CD4-positive, alpha-beta T cell treated with Interferon gamma for 1 hour (primary cell): ENCODE measurements at places on chromosomes 6 and 20.

- DNase-seq = no peak
These were observed 6.7 kb downstream of the RGS19 start for GRCh38 chr20:64072498-64073063.

DNA sequence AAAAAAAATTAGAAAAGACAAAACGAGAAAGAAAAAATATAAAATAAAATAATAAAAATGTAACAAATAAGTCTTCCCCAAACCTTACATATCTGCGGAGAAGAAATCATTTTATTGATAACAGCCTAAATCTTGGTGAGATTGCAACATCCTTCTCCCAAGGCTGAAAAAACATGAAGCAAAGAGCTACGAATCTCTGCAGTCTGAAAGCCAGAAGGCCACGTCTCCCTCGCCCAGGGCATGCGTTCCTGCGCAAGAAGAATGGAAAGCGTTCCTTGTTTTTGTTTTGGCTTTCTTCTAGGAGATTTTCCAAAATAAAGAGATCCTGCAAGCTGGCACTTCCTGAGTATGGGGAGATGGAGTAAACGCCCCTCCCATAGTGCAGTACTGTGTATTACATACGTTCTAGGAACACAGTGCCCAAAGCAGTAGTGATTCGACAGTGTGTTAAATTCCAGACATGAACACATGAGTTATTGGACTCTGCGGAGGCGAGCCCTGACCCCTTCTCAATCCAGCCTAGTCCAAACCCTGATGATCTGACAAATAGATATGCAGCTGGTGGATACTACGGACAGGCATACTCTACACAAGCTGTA, 126.7 kb upstream of the RREB1 start:
- no peak for DNase-seq

GRCh38 chr20:38032585-38033329, 499 bp downstream of the TTI1 start:
- peak; percentile 69 for DNase-seq

GRCh38 chr6:1627827-1628560, 18.3 kb downstream of the FOXC1 start:
- no peak for DNase-seq

DNA sequence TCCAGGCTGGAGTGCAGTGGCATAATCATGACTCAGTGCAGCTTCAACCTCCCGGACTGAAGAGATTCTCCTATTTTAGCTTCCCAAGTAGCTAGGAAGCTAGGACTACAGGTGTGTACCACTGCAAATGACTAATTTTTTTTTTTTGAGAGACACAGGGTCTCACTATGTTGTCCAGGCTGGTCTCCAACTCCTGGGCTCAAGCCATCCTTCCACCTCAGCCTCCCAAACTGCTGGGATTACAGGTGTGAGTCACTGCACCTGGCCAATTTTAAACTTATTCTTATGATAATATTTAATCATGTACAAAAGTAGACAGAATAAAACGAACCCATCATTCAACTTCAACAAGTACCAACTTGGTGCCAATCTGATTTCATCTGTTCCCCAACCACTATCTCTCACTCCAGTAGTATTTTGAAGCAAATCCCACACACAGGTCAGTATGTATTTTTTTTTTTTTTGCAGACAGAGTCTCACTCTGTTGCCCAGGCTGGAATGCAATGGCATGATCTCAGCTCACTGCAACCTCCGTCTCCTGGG, 32.5 kb downstream of the BCL2L1 start:
- DNase-seq = no peak

DNA sequence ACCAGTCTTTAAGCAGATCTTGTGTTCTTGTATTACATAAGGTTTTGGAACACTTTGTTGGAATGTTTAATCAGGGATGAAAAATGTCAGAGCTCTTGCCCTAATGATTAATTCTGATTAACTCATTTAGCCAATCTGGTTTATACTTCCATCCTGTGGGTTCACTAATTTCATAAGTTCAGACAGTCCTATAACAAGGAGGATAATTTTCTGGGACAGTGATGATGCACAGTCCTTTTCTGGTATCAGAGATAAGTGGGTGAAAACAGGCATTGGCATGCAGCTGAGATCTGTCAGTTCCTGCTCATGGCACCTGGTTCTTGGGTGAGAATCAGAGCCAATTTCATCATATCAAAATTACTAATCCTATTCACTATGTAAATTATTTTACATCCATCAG, 125.0 kb upstream of the LAMA2 start:
- no peak for DNase-seq

DNA sequence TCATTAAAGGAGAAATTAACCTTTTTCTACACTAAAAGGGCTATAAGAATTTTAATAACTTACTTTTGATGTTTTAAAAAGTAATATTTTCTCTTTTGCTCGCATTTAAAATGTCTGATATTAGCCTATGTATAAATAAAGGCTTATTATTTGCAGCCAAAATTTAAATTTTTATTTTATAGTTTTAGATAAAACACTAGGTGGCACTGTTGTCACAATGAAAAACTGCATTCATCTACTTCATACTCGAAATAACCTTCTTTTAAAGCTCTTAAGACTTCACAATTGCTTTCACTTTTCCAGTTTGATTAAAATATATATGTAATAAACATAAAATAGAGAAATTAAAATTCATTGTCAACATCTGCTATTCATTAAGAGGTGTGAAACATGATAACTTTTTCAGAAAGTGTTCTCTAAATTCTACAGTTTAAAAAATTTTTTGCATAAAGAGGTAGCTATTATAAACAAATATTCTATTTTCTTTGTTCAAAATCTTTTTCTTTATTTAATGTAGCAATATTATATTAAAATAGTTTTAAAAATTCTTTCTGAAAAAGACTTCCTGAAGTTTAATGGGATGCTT, 78.8 kb upstream of the DEFB112 start:
- no peak for DNase-seq

GRCh38 chr6:48486876-48487275, 375.9 kb upstream of the PTCHD4 start:
- no peak for DNase-seq

DNA sequence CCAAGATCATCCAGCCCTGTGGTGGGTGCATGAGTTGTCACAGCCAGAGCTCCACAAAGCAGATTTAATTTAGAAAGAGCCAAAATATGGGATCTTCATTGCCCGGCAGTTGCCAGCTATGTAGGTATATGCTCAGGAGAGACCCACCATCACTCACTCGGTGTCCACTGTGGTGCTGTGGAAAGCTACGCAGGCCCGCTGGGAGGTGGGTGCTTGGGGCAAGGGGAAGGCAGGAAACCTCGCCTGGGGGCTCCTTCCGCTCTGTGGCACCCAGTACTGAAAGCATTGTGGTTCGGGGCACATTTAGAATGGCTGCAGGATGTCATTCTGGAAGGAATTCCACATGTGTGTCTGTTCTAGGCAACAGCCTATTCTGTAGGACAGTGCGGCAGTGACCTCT, 259.9 kb downstream of the TAF4 start:
- no peak for DNase-seq

GRCh38 chr20:14724468-14724867, 387.1 kb upstream of the FLRT3 start:
- no peak for DNase-seq

GRCh38 chr20:13213335-13213734, 7.7 kb upstream of the ISM1 start:
- DNase-seq = no peak

- peak; percentile 28 for DNase-seq
These were observed 193.4 kb upstream of the PRDM1 start for GRCh38 chr6:105892577-105893262.

DNA sequence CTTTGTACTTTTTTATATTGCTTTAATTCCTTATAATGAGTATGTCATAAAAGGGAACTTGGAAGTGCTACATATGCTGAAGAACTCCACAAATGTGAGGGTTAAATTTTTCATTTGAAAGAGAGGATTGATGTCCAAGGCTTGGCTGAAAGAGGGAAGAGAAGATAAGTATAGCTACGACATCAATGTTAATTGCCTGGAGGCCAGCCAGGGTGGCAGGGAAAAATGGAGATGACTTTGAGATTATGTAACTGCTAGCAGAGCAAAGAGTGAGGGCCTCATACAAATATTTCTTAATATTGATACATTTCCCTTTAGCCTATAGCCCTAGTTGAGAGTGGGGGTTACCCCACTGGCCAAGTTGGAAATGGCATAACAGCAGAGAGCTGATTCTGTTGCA, 24.8 kb upstream of the RIMS4 start:
- no peak for DNase-seq

- DNase-seq = no peak
These were observed 69.6 kb downstream of the JAG1 start for GRCh38 chr20:10603971-10604864.

GRCh38 chr6:129638055-129638684, 71.8 kb downstream of the ARHGAP18 start:
- DNase-seq = no peak

DNA sequence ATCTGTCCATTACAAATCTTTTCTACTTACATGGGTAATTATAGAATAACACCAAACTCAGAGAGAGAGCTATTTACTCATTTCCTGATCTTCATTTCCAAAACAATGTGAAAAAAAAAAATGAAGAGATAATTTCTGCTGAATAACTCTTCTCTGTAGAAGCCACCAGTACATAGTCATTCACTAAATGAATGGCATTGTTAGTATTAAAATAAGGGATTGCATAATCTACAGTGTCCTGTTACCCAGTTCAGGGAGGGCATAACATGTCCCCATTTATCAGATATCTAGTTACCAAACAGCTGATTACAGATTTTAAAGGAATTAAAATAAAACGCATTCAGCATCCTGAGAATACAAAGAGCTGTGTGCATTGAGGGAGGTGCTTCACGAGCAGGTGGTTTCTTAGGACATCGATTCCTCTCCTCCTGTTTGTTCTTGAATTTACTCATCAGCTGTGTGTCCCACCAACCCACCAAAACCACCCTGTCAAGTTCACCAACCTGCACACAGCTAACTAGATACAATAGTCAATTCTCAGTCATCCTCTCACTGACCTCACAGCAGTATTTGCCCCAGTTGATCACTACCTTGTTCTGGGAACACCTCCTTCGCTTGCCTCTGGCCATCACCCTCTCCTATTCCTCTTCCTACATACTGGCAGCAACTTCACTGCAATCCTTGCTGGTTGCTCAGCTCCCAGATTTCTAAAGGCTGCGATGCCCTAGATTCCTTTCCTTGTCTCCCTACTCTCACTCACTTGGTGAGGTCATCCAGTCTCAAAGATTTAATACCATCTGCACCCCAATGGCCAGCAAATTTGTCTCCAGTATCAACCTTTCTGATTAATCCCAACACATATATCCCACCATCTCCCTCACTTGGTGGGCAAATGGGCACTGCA, 18.7 kb downstream of the CNKSR3 start:
- no peak for DNase-seq

- no peak for DNase-seq
These were observed 20.9 kb downstream of the GPR63 start for GRCh38 chr6:96816301-96816817.

- DNase-seq = no peak
These were observed 596.1 kb upstream of the CITED2 start for GRCh38 chr6:139970591-139970991.

DNA sequence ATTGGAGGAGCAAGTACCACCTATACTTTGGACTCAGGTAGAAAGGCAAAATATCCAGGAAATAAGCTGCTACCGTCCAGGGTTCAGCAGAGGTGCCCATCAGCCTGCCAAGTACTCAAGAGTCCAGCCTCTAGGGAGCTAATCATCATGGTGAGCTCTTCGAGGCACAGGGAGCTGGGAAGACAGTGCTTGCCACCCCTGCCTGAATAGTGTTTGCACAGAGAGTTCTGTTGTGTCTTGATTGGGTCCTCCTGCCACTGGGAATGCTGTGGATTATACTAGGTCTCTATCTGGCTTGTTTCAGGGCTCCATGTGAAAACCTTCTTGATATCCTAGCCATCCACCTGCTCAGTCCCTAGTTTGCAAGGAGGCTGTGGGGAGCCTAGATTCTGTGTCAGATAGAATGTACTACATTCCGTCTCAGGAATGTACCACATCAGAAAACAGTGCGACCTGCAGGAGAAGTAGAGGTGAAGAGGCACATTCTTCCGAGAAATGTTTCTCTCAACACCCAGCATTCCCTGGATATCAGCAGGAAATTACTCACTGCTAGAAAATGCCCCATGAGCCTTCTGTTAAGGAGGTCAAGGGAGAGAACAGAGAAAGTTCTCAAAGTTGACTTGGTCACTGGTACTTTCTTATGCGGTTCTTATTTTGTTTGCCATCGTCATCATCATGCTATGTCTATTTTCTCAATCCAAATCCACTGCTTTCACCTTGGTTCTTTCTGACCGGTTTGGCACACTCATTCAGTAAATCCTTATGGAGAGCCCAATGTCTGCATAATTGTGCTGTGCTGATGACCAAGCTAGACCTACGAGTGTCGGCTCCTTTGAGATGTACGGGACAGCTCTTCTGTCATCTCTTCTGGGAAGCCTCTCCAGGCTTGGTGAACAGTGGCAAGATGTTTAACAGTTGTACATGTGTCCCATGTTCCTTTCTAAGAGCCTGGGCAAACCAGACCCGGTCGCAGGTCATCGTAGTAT, 30.7 kb downstream of the PTPN1 start:
- no peak for DNase-seq

- DNase-seq = no peak
These were observed 884.4 kb downstream of the PHF3 start for GRCh38 chr6:64520050-64520449.

- DNase-seq = no peak
These were observed 141.5 kb downstream of the LY86 start for GRCh38 chr6:6729971-6730370.

DNA sequence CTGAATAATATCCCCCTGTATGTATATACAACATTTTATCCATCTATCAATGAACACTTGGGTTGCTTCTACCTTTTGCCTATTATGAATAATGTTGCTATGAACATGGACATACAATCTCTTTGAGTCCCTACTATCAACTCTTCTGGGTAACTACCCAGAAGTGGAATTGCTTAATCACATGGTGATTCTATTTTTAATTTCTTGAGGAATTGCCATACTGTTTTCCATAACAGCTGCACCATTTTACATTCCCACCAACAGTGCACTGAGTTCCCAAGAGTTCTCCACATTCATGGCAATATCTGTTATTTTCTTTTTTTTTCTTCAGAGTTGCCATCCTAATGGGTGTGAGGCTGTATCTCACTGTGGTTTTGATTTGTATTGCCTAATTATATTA, 88.3 kb downstream of the ZHX3 start:
- DNase-seq = no peak
